ENCODE measurements at places on chromosomes 7 and 10.
A peak's percentile ranks its signal among the peaks of the same experiment; 100 is the strongest.

DNA sequence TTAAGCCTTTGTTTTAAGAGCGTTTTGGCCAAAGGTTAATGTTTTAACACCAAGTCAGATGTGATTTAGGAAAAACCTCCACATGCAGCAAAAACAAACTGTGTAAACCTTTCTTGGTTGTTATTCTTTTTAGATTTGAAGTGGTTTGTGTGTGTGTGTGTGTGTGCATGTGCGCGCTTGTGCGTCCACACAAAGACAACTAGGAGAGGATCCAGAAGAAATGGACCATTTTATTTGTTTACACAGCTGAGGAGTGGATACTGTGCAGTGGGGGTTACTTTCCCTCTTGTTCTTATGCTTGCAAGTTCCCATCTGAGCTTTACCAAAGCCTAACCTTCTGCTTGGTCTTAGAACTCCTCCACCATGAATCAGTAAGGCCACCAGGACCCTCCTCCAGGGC is 20.0 kb downstream of the TCF7L2 start:
- DNase-seq: no peak

- DNase-seq: peak; percentile 26
These were observed 771 bp downstream of the PHYHIPL start for GRCh38 chr10:59177031-59177797.

DNA sequence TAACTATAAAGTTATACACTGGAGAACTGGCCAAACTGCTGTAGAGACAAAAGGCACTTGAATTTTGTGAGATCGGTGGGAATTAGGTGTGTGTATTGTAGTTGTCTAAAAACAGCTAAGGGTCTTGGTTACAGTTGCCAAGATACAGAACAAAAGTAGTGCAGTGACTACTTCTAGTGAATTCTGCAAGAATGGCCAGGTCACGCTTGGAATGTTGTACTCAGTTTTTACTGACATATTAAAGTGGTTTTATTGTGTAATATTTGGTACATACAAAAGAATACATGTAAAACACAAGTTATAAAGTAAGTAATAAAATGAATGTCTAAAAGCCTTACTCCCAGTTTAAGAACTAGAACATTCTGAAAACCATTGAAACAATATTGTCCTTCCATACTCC is 42.4 kb downstream of the PRPF18 start:
- no peak for DNase-seq

- no peak for DNase-seq
These were observed 14.8 kb upstream of the FHIP2A start for GRCh38 chr10:114806562-114807391.

- DNase-seq: no peak
These were observed 620 bp downstream of the ZRANB1 start for GRCh38 chr10:124942317-124943169.

DNA sequence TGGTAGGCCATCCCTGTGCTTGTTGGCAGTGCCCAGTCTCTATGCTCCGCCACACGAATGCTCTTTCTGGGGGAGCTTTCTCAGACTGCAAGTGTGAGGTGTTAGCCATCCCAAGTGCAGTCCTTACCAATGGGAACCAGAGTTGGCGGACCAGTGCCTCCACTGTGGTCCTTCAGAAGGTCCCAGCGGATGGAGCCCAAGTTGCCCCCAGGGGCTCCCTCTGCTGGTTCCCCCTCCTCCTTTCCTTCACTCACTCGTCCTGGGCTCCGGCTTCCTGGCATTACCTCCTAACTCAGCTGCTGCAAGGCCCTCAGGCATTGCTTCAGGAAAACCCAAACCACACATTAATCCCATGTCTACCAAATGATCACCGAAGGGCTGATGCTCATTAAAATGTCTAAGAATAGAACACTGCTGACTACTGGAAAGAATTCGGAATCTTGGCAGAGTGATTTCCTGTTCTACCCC is 139.8 kb downstream of the CUBN start:
- peak; percentile 43 for DNase-seq

DNA sequence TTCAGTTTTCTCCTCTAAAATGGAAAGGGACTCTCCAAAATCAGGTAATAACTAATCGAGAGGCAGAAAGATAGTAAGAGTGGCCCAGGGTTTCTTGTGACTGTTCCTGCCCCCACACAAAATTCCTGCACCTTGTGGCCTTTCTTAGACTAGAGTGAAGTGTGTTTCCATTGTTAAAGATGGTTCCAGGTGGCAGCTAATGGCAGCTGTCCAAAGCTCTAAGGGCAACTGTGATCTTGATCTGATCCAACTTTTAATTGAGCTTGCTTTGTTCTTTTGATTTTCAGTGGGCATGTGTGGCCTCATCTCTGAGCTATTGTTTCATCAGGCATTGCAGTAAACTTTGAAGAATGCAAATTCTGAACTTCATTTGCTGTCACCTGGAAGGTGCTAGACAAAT is 19.4 kb downstream of the ACSL5 start:
- no peak for DNase-seq

DNA sequence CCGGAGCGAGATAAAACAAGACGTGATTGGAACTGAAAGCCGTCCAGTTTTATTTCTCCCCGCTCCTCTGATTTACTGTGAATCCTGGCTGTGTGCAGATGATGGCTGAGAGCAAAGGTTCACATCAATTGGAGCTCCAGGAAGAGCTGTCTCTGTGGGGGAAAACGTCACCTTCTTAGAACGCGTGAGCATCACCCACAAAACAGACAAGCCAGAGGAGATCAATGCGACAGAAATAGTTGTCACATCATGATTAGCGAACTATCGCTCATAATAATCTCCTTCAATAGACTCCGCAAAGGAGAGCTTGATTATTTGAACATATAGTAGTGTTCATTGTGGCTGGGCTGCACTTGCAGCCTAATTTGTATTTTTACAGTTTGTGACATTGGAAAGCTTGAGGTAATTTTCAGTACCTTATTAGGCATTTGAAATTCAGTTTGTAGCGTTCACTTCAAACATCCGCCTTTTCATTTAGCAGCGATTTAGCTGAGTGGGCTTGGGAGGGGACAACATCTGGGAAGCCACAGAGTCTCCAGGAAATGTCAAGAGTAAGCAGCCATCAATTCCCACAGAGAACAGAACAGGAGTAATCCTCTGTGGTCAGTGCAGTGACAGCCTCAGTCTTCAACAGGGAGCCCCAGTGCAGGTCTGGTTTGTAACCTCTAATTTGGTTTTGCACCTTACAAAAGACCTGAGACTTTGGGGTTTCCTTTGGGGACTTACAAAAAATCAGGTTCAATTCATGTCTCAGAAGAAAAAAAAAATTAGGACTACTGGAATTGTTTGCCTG is 276.8 kb upstream of the PFKP start:
- DNase-seq: no peak

DNA sequence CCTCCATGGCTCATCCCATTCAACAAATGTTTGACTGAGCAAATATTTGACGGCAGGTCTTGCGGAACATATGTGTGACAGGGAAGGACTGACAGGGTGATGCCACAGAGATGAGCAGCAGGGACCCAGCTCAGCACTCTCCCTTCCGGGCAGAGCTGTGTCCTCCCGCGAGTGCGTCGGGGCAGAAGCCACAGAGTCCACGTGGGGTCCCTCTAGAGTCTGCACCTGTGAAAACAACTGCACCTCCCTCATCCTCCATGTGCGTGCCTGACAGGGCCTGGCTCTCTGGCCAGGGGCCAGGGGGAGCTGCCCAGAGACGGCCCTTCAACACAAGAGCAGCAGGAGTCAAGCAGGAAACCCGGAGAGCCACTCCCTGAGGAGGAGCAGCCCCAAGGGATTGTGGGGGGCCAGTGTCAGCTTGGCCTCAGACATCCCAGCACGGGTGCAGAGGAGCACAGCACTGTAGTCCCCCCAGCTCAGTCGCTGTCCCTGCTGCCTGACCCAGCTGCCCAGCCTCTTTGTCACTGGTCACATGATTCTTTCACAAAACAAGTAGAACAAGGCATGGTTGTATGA is 83.6 kb upstream of the TMEM72 start:
- no peak for DNase-seq

GRCh38 chr7:79531116-79531515 is 77.6 kb upstream of the MAGI2 start:
- peak; percentile 95 for DNase-seq

- DNase-seq: peak; percentile 4
These were observed 53.7 kb downstream of the SLC16A12 start for GRCh38 chr10:89481662-89482061.

DNA sequence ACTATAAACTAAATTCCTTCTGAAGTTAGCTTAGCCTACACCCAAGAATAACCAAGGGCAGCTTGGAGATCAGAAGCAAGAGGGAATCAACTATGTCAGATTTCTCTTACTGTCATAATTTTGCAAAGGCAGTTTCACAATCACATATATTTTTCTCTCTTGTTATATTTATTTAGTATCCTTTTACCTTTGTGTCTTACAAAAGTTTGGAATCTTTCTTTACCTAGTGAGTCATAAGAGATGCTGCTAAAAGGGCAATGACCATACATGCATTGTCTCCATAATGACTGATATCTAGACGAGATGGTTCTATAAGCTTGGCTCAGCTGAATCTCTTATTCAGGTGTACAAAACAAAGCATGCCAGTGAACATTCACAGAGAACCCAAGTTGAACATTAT is 61.1 kb downstream of the PPP1R17 start:
- DNase-seq: no peak

GRCh38 chr7:22945584-22945983 is 68.3 kb downstream of the HYCC1 start:
- no peak for DNase-seq

- DNase-seq: no peak
These were observed 19.0 kb downstream of the PIK3AP1 start for GRCh38 chr10:96701265-96701664.

- DNase-seq: no peak
These were observed 17.1 kb downstream of the PDLIM1 start for GRCh38 chr10:95273393-95274312.

- DNase-seq: no peak
These were observed 25.6 kb upstream of the PIK3CG start for GRCh38 chr7:106839511-106839910.

DNA sequence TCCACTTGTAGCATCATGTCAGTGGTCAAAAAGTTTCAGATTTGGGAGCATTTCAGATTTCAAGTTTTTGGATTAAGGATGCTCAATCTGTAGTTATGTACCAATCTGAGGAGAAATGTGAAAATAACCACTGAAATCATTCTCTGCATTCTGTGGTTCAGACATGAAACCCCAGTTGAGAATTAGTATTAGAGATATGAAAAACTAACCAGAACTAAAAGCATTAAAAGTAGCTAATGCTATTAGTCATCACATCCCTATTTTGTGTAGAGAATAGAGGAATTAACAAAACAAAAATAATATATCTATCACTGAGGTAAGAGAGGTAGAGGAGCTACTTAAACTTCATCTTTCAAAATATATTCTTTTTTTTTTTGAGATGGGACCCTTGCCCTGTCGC is 28.0 kb downstream of the MICU1 start:
- no peak for DNase-seq

DNA sequence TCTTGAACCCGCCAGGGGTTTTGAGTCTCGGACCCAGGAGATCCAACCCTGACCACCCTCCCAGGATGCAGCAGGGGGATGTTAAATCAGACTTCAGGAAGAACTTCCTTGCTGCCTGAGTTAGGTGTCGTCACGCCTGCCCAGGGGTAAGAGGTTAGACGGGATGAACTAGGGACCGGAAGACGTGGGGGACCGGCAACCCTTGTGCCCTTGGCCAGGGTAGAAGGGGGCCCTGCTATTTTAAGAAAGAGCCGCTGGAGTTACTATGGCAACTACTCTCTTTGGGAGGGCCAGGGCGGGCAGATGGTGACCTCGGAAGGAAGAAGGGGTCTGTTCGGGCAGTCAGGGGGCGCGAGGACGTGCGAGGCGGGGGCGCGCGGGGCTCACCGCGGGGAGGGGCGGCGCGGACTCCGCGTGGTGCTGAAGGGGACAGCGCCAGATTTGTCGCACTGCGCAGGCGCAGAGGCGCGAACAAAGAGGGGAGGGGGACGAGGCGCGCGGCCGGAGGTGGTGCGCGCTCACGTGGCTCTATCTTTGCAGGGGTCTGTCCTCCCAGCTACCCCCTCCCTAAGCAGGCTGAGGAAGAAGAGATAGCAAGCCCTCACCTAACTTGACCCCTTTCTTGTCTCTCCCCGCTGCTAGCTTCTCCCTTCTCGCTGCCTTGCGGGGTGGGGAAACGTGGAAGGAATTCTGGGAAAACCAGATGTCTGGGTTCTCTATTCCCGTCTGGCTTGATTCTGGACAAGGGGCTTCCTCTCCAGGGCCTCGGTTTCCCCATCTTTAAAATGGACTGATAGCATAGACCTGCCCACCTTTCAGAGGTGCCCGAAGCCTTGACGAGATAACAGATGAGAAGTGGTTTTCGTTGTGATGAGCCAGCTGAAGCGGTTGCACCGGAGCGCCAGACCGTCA is 940 bp upstream of the PSD start:
- peak; percentile 32 for DNase-seq

- DNase-seq: no peak
These were observed 117.2 kb upstream of the GLCCI1 start for GRCh38 chr7:7851381-7851780.

DNA sequence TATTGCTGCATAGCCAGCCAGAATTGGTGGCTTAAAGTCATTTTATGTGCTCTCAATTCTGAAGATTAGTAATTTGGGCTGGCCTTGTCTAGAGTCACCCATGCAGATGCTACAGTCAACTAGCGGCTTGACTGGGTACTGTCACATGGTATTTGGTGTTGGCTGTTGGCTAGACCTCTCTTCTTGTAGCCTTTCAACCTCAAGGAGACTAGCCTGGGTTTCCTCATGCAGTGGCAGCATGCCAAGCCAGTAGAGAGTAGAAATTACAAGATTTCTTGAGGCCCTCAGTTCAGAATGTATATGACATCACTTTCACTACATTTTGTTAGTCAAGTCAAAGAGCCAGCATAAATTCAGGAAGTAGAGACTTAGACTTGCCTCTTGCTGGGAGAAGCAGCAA is 3.7 kb upstream of the ZNF800 start:
- DNase-seq: peak; percentile 44

- DNase-seq: no peak
These were observed 537 bp downstream of the SH3PXD2A start for GRCh38 chr10:103854686-103855391.

DNA sequence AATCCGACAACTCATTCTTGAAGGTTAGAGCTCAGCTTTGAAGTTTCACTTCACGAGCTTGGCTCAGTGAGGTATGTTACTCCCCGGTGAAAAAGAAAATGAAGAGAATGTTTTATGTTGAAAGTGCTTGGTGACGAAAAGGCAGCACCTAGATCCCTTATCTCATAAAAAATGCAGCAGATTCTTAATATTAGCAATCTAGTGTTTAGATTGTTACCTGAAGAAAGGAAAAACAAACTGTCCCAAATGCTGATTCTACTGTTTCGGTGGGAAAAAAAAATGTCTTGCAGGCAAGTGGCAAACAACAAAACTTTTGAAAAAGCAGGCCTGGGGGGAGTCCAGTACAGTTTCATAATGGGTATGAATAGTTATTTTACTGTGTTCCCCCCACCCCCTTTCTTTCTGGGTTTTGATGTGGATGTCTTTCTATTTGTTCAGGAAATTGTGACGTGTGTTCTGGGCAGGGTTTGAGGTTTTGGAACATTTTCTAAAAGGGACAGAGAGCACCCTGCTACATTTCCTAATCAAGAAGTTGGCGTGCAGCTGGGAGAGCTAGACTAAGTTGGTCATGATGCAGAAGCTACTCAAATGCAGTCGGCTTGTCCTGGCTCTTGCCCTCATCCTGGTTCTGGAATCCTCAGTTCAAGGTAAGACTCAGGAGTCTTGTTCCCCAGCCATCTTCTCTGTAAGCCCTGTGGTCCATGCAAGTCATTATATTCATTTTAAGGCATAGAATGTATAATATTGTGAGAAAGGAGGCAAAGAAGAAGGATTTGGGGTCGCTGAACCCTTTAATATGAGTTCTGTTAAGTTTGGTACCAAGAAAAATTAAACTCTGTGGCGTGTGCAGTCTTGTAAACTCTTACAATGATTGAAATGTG is at the start of gene SRGN:
Gene SRGN (plus strand): TSS at position 514 of the 881 bp plus-strand sequence. CDS start 55 bp downstream, at position 569.
- DNase-seq: peak; percentile 58

Data from SK-MEL-5 (cell line).